Stimulated activated CD4-positive, alpha-beta T cell treated with anti-CD3 and anti-CD28 coated beads, Interleukin-4, amount 100 ng/mL, for 24 hours (primary cell): ENCODE measurements at places on chromosomes 3 and 15.

DNA sequence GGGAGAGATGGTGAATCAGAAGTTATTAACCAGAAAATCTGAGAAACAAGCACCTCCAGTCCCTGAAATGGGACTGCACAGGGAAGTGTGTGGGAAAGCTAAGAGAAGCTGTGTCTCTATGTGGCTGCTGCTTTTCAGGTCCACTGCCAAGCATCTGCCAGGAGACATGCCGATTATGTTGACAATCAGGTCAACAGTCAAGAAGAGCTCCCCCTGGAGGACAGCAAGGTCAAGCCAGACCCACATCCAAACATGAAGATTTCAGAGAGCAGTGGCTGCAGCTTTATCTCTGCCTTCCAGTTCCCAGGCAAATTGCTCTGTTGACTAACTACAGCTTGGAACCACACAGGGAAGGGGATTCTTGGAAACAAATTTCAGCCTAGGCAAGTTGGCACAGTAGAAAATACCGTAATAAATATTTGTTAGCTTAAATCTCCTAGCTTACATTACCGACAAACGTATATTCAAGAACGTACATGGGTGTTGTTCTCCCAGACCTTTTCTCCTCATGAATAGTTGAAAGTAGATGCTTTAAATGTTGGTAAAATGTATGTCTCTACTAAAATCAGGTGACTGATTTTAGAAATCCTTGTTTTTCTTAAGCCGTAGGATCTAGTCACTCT, 394.5 kb upstream of the RARB start:
- no peak for DNase-seq

DNA sequence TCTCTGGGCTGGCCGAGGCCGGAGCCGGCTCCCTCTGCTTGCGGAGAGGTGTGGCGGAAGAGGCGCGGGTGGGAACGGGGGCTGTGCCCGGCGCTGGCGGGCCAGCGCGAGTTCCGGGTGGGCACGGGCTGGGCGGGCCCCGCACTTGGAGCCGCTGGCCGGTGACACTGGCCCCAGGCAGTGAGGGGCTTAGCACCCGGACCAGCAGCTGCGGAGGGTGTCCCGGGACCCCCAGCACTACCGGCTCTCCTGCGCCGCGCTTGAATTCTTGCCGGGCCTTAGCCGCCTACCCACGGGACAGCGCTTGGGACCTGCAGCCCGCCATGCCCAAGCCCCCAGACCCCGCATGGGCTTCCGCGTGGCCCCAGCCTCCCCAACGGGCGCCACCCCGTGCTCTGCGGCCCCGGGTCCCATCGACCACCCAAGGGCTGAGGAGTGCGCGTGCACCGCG, 736.3 kb upstream of the ARRDC4 start:
- DNase-seq: no peak

DNA sequence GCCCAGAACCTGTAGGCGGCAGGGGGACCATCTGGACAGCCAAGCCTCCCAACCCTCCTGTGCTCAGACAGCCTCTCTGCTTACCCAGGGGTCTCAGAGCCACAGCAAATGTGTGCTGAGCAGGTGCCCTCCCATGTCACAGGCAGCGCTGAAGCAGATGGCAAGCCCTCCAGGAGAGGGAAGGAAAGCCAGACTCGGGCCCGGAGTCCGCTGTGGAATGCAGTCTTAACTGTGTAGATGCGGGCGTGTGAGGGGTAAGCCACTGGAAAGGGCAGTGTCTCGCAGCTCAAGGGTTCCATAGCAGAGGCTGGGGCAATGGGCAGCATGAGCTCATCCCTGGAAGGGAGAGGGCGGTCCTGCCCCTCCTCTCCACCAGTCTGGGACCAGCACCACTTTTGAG, 45.6 kb downstream of the UMPS start:
- DNase-seq: no peak

GRCh38 chr15:66886686-66887273, 178.6 kb upstream of the SMAD3 start:
- no peak for DNase-seq

GRCh38 chr3:127844326-127844942, 22.1 kb upstream of the MGLL start:
- DNase-seq: no peak

GRCh38 chr3:194348354-194348753, 2.8 kb downstream of the CPN2 start:
- no peak for DNase-seq

DNA sequence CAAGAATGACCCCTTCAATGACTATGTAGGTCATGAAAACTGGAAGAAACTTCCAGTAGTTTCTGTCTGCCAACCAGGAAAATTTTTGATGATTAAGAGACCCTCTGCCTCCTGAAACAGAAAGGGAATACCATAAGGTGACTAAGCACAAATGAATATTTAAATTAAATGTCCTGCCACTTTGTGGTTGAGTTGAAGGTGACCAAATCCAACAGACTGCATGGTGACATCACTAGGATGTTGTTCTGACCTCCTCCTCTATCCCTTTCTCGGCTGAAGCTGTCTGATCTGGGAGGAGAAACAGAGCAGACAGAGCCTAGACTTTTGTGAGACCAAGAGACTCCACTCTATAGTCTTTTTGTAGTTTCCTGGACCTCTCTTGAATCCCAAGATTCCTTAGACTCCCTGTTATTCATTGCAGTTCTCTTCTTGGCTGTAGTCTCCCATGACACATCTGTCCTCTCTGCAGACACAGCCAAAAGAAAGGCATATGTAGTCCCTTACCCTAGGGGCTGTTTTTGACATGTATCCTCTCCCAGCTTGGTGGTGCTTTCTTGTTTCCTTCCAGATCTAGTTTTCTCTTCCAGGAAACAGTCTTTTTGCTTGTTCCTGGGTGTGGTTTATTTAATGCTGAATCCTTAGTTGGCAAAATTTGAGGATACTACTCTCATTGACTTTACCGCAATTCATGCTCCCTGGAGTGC, 55.2 kb upstream of the UBE3A start:
- no peak for DNase-seq

DNA sequence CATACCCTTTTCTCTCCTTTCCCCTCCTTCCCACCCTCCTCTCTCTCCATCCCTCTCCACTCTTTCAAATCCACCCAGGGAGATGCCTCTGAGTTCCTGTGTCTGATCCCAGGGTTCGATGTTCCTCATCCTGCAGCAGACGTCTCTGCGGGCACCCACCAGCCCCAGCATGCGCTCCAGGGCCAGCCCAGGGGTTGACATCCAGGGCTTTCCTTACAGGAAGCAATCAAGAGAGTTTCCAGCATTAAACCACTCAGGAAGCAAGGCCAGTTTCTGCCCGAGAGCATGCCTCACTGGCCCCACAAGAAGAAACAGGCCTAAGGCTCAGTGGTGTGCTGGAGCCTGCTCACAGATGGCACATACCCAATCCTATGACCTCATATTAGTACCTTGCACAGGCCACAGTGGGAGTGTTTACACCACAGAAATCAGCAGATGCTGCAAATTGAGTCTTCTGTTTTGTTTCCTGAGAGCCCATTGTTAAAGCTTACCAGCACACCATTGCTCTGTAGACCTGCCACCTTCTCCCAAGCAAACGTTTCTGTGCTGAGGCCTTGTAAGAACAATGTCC, 13.2 kb downstream of the SLC6A1 start:
- no peak for DNase-seq

GRCh38 chr3:125128861-125129501, 73.2 kb upstream of the HEG1 start:
- DNase-seq: no peak

- no peak for DNase-seq
Observed at GRCh38 chr15:43249699-43250203, 17.0 kb downstream of the TGM5 start.

GRCh38 chr3:152071924-152072323, 196.8 kb upstream of the MBNL1 start:
- peak; percentile 12 for DNase-seq

DNA sequence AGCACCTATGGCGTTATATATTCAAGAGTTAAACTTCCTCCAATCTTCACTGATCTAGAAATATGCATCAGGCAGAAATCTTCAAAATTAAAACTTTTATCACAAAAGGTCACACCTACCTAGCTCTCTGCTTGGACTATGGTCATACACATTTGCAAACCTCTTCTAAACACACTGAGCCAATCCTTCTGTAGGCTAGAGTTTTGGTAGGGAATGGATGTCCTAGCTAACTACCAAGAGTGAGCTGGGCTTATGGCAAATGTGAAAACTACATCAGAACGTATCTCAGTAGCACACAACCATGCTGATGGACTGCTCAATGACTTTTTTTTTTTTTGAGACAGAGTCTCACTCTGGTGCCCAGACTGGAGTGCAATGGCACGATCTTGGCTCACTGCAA, 29.6 kb downstream of the SETD2 start:
- DNase-seq: no peak

DNA sequence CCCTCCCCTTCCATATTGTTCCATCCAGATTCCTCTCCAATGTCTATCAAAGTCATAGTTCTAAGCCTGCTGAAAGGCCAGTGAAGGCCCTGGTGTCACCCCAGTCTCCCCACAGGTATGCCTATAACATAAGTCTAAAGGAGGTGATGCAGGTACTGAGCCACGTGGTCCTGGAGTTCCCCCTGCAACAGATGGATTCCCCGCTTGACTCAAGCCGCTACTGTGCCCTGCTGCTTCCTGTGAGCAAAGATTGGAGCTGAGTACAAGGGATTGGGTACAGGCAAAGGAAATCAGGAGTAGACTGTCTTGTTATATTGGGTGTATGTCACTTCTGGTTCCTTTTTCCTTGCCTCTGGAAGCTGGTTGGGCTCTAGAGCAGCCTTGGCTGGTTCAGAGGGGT, 8.2 kb downstream of the EIF2B5 start:
- DNase-seq: no peak

DNA sequence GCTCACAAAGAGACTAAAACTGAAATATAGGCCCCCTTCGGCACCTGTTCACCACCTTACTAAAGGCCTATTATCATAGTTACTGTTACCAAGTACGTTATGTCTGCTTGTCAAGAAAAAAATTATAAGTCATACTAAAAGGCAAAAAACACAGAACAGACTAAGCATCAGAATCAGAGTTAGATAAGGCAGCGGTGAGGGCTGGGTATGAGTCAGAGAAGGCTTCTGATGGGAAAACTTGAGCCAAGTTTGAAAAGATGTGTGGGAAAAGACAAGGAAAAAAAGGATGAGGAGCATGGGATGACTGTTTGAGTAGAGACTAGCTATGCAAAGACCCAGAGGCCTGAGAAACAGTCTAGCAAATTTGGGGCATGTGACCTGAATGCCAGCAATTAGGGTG, 387.2 kb upstream of the SGO1 start:
- DNase-seq: no peak

- DNase-seq: no peak
Observed at GRCh38 chr3:18382760-18383369, 42.3 kb downstream of the SATB1 start.

GRCh38 chr3:29705906-29706844, 425.3 kb downstream of the RBMS3 start:
- no peak for DNase-seq

DNA sequence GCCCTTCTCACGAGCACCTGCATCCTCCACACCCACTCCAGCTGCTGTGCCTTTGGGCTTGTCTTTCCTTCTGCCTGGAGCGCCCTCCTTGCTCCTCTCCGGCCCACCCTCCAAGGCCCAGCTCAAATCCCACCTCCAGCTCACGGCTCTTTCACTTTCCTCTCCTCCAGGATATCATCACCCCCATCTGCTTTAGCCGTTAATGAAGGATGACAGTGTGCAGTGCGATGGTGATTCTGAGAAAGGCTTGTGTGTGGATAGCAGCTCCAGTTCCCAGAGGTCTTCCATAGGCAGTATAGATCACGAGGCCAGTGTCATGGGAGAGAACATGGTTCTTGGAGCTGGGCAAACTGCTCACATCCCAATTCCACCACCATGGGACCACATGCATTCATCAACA, 237.4 kb downstream of the TLE3 start:
- DNase-seq: no peak

GRCh38 chr15:78316283-78317083, 17.1 kb upstream of the SKIC8 start:
- no peak for DNase-seq

- DNase-seq: no peak
Observed at GRCh38 chr15:95795386-95795785, 535.1 kb upstream of the NR2F2 start.

GRCh38 chr15:77851691-77852090, 219.0 kb upstream of the LINGO1 start:
- DNase-seq: no peak

GRCh38 chr3:166864473-166865467, 515.3 kb downstream of the ZBBX start:
- no peak for DNase-seq
